ENCODE measurements at places on chromosomes 3 and 15.

DNA sequence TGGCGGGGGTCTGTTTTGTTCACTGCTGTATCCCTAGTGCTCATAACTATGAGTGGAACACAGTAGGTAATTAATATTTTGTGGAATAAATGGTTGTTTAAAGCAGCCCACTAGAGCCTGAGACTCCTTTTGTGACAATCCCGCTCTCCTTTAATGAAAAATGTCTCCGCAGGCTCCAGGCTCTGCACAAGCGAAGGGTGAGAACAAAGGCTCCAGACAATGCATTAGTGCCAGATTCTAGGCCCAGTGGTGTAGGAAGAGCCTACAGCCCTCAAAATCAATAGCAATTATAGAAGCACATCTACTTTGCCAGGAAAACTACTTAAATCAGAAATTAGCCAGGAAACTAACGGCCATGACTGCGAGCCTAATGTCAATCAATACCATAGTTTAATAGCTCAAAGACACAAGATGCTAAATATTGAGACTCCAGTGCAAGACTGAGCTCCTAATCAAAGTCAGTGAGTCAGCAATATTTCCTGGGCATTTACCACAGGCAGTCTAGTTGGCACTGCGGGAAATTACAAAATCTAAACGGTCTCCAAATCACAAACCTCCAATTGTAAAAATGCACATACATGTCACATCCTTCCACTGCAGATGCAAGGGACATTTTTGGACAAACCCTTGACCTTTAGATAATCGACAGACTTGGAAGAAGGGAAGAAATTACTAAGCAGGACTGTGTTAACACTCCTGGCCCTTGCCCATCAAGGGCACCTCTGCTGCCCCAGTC is 2.3 kb downstream of the ANXA2 start:
- no peak for DNase-seq

DNA sequence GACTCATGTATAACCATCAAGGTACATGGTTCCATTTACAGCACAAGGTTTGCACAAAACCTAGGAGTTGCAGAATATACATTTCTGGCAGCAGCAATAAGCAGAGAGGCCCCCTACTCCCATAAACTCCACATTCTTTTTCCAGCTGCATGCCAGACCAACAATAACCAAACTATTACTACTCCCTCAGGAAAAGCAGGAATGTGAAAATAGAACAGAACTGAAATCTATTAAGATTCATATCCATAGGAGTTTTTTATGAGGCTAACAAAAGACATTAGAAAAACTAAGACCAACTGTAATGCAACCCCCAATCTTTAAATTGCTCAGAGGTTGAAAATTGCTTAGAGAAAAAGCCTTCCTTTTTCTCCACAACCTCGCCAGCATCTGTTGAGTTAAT is 27.6 kb upstream of the TOP2B start:
- DNase-seq, result no peak

DNA sequence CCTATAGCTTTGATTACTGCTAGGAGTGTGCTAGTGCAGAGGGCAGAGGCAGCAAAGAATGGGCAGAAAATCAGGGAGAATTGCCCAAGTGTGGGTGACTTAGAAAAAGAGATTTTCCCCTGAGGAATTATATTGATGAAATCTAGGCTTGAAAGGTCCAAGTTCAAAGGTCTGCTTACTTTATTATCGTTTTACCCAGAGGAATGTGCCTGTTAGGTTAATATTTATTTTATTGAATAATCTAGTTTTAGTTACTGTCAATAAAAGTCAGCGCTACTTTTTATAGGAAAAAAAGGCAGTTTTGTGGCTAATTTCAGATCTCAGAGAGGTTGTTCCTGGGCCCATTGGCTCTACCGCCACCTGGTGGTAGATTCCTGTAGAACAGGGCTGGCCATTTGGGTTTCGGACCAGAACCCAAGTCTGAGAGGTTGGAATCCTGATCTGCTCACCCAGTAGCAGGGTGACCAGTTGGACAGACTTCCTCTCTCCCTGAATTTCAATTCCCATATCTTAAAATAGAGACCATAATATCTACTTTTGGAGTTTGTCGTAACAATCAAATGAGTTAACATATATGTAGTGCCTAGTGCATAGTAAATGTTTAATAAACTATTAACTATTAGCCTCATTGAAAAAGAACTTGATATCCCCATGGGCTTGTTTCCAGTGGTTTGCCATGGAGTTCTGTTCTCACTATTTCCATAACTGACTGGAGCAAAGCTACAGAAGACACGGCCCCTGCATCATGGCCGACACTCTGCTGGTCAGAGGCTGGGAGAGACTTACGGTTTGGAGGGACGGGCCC is 62.7 kb upstream of the ZNF148 start:
- peak; percentile 17 for DNase-seq

DNA sequence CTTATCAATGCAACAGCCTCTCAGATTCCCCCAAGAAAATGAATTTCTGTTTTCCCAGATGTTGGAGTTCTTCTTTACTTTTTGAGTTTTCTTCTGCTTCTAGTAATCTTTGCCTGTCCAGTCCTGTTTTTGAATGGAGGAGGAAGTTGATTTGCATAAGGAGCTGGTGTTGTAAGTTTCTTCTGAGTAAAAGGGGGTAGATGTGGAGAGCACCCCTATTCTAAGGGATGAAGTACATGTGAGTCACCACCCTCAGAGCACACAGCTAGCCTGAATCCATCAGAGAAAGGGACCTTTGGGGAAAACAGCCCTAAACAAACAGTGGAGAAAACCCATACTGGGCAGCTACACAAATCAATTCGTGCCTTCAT is 34.5 kb downstream of the ACAA1 start:
- DNase-seq, result no peak

- DNase-seq, result no peak
Measured at GRCh38 chr3:23668430-23668904, 137.3 kb upstream of the UBE2E1 start.

- no peak for DNase-seq
Measured at GRCh38 chr15:85044894-85045293, 63.2 kb downstream of the PDE8A start.

DNA sequence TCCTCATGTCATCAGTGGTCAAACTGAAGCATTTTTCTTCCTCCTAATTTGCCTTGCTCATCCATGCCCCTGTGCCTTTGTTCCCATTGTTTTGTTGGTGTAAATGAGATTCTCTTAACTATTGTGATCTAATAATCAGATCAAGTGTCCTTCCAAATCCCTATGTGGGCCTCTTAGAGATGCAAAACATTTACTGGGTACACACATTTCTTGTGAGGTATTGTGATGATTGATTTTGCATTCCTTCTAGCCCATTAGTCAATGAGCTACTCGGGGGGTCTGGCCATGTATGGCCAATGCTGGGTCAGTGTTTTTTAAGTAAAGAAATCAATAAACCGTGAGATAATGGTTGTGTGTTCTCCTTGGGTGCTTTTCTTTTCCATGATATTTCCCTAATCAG is 580.4 kb downstream of the VGLL3 start:
- no peak for DNase-seq

- peak; percentile 17 for DNase-seq
Measured at GRCh38 chr3:128447561-128448013, 19.1 kb downstream of the DNAJB8 start.

DNA sequence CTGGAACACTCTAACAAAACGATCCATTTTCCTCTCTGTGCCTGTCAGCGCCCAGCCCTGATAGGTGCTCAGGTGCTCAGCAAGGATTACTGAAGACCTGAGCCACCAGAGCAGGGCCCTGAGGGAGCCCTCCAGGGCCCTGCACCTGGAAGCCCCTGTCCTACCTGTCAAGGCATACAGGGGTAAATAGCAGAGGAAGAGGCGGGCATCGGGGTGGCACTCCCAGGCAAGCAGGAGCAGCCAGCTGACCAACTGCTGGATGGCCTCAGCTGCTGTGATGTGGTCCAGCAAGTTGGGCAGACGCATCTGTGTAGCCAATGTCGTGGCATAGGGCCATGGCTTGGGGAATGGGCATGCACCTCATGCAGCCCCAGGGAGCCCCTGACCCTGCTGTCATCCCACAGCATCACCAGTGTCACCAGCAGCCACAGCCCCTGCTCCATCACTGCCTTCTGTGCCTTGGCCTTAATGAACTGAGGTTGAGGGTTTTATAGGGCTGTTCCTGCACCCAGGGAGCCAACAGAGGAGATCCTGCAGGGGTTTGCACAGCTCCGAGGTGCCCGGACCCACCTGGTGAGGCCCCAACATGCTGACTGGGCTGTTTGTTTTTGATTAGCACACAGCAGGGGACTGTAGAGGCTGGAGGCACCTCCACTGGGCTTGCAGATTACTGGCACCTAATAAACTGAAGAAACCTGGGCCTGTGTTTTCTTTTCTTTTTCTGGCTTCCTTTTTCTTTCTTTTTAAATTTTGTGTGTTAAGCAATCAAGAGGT is 7.9 kb upstream of the WDR6 start:
- no peak for DNase-seq

DNA sequence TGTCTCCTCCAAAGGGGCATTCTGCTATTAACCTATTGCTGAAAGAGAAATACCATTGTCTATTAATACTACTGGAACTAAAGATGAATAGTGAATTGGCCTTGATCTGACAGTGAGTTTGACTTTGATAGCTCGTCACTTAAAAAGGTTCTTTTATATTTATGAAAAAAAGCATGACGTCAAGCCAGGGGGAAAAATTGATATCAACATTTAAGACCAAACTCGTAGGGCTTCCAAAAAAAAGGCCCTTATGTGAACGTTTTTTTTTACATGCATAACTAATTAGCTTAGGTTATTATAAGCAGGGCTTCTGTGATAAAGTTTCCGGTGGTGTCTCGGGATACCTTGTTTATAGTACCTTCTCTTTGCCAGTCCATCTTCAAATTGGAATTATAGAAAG is 63.3 kb upstream of the SAMMSON start:
- no peak for DNase-seq

DNA sequence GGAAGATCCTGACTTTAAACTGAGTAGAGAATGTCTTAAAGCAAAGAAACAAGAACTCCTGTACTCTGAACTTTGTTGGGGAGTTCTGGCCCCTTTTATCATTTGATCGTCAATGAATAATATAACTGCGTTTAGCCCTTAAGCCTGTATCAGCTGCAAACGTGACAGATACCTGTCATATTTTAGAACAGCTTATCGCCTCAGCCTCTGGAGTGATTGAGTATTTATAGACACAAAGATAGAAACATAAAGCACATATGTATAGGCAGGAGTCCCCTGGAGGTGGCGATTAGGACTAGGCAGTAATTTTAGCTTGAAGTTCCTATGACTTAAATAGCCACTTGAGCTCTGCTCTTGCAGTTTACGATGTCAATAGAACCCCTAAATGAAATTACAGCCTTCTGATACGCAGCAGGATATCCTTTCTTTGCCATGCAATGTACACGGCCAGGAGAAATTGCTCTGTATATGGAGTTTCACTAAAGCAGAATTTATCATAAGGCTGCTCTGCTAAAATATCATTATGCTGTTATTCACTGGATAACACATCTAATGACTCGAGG is 321.8 kb downstream of the TIGIT start:
- DNase-seq, result no peak

GRCh38 chr3:162468791-162469190 is 972.2 kb downstream of the OTOL1 start:
- DNase-seq, result no peak

DNA sequence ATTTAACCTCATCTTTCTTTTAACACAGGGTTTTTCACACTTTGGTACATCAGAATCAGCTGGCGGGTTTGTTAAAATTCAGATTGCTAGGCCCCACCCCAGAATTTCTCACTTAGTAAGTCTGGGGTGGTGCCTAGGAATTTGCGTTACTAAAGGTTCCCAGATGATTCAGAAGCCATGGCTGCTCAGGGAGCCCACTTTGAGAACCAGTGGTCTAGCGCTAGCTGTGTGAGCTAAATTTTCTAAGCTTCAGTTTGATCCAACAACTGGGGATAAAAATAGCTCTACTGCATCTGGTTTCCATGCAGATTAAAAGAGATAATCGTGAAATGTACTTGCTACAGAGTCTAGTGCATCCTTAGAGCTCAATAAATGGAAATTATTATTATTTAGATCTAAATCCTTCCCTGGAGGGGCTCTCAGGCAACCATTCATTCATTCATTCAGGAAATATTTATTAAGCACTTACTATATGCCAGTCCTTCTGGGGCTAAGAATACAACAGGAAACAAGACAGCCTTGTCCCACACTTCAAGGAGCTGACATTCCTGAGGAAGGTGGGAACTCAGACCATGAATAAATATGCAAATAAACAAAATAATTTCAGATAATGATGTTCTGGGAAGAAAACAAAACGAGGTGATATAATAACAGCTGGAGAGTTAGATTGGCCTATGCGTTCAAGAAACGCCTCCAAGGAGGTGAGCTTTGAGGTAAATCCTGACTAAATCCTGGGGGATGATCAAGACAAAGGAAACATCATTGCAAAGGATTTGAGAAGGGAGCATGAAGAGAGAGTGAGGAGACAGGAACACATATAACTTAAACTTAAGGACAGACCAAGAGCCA is 3.9 kb upstream of the CIDEC start:
- DNase-seq, result no peak

- no peak for DNase-seq
Measured at GRCh38 chr15:70547846-70548487, 215.4 kb downstream of the UACA start.

GRCh38 chr15:71301958-71302621 is 186.8 kb downstream of the THSD4 start:
- DNase-seq, result no peak

- no peak for DNase-seq
Measured at GRCh38 chr3:178804606-178805005, 267.0 kb downstream of the ZMAT3 start.

DNA sequence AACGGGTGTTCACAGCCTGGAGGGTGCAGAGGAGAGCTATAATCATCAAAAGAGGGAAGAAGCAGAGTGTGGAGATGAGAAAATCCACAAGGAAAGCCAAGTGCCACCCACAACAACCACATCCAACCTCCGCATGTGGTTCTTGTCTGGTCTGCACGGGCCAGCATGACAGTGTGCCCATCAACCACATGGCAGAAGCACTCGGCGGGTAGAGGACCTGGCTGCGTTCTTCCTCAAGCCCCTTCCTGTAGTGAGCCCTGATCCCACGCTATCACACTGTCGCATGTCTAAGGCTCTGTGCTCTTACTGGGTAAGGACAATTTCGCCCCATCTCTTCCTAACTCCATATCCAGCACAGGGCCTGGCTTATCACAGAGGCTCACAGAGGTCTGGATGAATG is 41.9 kb downstream of the PTPN23 start:
- DNase-seq, result no peak

- no peak for DNase-seq
Measured at GRCh38 chr15:65580287-65580686, 30.6 kb downstream of the INTS14 start.

- no peak for DNase-seq
Measured at GRCh38 chr3:179398574-179399231, 51.2 kb downstream of the MFN1 start.

GRCh38 chr3:42368861-42369260 is 41.5 kb downstream of the LYZL4 start:
- DNase-seq, result no peak

- no peak for DNase-seq
Measured at GRCh38 chr3:152706991-152707713, 127.8 kb upstream of the P2RY1 start.

- no peak for DNase-seq
Measured at GRCh38 chr3:139772539-139773500, 95.0 kb upstream of the NMNAT3 start.

DNA sequence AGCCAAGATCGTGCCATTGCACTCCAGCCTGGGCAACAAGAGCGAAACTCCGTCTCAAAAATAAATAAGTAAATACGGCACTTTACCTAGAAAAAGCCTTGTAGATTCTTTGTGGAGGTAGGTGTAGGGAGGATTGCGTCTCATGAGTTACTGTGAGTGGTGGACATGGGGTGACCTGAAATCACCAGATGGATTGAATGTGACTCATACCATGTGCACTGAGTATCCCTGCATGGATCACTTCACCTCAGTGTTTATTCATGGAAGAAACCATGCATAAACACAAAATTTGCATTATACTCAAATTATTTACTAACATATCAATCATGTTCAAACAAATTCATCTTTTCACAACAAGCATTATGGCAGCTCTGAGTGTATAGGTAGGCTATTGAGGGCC is 55.9 kb downstream of the MRPS25 start:
- DNase-seq, result no peak
